Activated T-helper 17 cell treated with anti-CD3 and anti-CD28 coated beads, Interleukin-2, amount 50 U/mL, for 72 hours (primary cell): ENCODE measurements at places on chromosomes 1 and 21. TPM values are rescaled to one million over a fixed set of nuclear protein-coding genes. Genes with fewer than 3 reads are reported as not detected.

GRCh38 chr1:47621483-47621882 is 183.6 kb downstream of the FOXD2 start:
- ATAC-seq, result no peak

Gene LIN28A
- not detected for total RNA-seq

DNA sequence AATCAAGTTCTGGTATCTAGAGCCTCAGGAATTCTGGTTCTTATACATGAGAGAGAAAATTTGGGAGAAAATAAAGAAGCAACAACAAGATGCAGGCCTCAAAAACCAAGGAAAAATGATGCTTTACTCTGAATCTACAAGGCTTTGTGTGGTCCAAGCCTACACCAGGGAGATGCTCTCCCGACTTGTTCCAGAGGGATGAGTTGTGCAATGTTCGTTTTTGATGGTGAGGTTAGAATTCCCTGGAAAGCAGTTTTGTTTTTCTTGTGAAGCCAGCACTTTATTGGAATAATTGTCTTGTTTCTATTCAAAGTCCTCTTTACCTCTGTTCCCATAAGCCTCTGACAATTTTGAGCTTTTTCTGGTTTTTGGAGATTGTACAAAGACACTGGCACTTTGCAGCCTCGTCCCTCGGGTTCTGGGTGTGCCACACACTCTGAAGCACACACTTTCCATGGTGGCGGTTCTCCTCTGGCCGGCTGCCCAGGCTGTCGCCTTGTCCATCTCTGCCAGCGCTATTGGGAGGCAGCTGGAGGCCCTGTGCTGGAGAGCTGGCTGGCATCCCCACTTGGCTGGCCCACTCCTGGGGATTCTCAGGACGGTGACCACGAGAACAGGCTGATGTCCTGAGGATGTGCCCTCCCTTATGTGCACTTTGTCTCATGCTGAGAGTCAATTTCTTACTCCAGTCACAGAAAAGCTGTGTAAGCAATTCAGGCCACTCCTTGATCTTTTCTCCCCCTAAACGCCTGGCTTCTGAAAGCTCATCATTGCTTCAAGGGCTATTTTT is 70.2 kb downstream of the EDEM3 start:
- no peak for ATAC-seq

DNA sequence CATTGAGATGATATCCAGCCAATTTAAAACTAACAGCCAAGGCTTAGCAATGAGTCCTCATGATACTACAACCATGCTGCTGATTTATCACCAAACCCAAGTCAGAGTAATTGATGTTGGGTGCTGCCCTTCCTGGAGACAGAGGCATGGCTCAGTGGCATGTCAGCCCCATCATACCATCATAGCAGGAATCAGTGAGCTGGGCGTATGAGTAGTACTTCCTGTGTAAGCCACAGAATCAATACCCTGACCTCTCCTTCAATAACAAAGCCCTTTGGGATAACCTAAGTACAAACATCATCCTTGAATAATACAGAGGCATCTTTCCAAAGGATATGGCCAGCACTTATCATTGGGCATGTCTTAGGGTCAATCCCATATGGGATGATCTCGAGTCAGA is 3.0 kb upstream of the LCE1E start:
- ATAC-seq, result peak; percentile 73

DNA sequence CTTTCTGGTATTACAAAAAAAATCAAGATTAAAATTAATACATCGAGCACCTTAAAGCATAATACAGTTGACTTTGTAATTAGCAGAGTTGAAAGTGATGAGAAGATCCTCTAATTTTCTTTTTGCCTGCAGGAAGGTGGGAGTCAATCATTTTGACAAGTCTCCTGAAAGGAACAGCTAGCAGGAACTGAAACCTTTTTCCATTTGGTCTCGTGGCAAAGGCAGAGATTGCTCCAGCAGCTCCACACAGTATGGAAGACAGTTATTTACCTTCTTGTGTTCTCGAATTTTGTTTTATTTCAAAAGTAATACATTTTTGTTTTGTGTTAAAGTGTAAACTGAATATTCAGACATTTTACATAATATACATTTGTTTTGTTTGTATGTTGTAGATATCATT is 7.7 kb downstream of the S100PBP start:
- no peak for ATAC-seq
